ENCODE measurements at places on chromosomes 16 and 17. TPM values are rescaled to one million over a fixed set of nuclear protein-coding genes. Genes with fewer than 3 reads are reported as not detected.

DNA sequence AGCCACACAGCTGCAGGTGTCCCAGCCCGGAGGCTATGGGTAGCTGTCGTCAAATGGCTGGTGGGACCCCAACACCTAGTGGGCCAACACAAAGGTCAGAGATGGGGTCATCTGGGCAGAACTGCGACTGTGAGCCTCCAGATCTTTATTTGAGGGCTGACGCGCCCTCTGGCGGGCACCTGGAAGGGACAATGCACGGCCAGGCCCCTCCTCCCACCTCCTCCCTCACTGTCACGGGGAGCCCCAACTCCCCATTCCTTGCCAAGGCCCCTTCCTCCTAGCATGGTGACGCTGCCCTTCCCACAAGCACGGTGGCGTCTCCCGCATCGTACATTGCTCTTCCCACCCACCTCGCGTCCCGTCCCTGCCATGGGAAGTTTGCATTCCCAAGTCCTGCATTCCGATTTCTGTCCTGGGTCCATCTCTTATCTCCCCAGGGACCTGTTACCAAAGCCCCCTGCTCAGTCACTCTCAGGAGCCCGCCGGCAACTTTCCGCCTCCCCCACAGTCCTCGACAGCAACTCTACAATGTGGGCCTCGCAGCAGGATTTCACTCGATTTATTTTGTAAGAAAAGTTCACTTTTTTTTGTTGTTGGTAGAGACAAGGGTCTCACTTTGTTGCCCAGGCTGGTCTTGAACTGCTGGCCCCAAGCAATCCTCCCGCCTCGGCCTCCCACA, 1.0 kb downstream of the TLE7 start:
- DNase-seq: peak; percentile 77
- H3K36me3 ChIP-seq: no peaks in the 10 kb centered on the region
- H3K4me1 ChIP-seq: peaks cover 7% of the 10 kb centered on the region
- H3K27ac ChIP-seq: no peak overlapping the region
- no peak overlapping the region for H3K4me3 ChIP-seq
- peaks cover 15% of the 10 kb centered on the region for H3K27me3 ChIP-seq

GRCh38 chr16:31016018-31016417, 5.6 kb upstream of the STX1B start:
- no peaks in the 10 kb centered on the region for H3K36me3 ChIP-seq
- H3K27ac ChIP-seq: no peak overlapping the region
- no peak for DNase-seq
- H3K4me1 ChIP-seq: peaks cover 5% of the 10 kb centered on the region

DNA sequence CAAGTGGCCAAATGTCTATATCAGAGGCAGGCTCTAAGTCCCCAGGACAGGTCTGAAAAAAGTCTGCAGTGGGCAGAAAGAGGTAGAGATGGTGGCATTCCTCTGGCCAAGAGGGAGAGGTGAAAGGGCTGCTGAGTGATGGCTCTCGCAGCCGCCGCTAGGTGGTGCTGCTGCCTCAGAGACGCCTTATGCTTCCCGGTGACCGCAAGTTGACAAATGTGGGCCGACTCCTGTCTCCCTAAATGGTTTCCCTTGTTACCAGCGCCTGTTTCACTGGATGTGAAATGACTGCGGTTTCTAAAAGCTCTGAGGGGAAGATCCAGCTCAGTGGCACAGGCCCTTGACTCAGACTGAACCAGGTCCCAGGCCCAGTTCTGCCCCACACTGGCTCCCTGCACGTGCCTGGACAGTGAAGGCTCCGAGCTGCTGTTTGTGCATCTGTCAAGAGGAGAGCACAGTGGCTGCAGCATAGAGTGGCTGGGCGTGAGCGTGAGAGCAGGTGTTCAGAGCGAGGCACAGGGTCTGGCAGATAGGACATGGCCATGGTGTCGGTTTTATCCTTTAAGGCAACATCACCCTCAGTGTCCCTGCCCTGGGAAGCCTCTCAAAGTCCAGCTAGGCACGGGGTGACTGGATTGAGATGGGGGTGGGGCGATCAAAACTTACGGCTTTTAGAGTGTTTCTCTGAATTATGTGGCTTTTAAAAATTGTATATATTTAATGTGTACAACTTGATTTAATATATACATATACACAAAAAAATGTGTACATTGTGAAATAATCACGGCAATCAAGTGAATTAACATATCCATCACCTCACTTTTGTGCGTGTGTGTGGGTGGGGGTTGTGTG, 19.9 kb downstream of the CLEC16A start:
- H3K27me3 ChIP-seq: no peaks in the 10 kb centered on the region
- peaks cover 4% of the 10 kb centered on the region for H3K4me1 ChIP-seq
- H3K36me3 ChIP-seq: peaks cover 5% of the 10 kb centered on the region
- no peak overlapping the region for H3K27ac ChIP-seq
- DNase-seq: peak; percentile 85
- H3K4me3 ChIP-seq: no peak overlapping the region

GRCh38 chr17:79075446-79075750, 774 bp downstream of the ENGASE start:
- H3K4me3 ChIP-seq: peak overlapping the region; percentile 76
- H3K4me1 ChIP-seq: peaks cover 7% of the 10 kb centered on the region
- peak overlapping the region; percentile 14 for H3K27ac ChIP-seq
- H3K27me3 ChIP-seq: peaks cover 17% of the 10 kb centered on the region
- peaks cover 9% of the 10 kb centered on the region for H3K36me3 ChIP-seq
- DNase-seq: no peak

- H3K27ac ChIP-seq: peak overlapping the region; percentile 27
- peak; percentile 78 for DNase-seq
- peaks cover 4% of the 10 kb centered on the region for H3K36me3 ChIP-seq
- H3K4me3 ChIP-seq: peak overlapping the region; percentile 85
These were observed 1.0 kb downstream of the ZNRF1 start for GRCh38 chr16:74999609-75000480.

The HS3ST2 gene
- 0.32 TPM for total RNA-seq

All from WTC11 (cell line).